ENCODE measurements at places on chromosomes 12 and 14. TPM values are rescaled to one million over a fixed set of nuclear protein-coding genes. Genes with fewer than 3 reads are reported as not detected.
A peak's percentile ranks its signal among the peaks of the same experiment; 100 is the strongest.

The PROX2 gene
- not detected for total RNA-seq

DNA sequence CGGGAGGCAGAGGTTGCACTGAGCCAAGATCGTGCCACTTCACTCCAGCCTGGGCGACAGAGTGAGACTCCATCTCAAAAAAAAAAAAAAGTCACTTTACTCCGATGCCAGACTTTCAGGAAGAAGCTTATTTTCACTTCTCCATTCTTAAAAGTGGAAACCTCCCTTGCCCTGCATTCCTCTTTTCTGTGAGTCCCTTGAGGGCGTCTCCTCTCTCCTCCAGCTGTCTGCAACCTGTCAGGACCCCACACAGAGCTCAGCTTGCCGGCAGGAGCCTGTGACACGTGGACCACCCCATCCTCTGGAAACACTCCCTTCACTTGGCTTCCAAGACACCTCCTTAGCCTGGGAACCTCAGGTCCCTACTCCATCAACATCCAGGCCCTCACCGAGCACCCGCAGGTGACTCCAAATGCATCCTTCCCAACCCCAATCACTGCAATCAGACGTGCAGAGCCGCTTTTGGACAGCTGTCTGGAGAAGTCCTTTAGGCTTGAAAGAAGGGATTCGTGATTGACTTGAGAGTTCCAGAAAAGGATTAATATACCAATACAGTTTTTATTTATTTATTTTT is 34.3 kb downstream of the SLC15A4 start:
- DNase-seq = no peak

DNA sequence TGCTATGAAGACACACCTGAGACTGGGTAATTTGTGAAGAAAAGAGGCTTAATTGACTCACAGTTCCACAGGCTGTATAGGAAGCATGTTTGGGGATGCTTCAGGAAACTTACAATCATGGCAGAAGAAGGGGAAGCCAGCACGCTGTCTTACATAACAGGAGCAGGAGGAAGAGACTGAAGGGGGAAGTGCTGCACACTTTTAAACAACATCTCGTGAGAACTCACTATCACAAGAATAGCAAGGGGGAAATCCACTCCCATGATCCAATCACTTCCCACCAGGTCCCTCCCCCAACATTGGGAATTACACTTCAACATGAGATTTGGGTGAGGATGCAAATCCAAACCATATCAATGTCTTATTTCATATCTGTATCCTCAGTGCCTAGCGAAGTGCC is 307.2 kb downstream of the ATP23 start:
- no peak for DNase-seq

- DNase-seq = no peak
Observed at GRCh38 chr14:52992236-52992870, 41.5 kb upstream of the FERMT2 start.

- DNase-seq = no peak
Observed at GRCh38 chr12:12265571-12266388, 1.1 kb downstream of the LRP6 start.

GRCh38 chr14:96095581-96096476 is 56.7 kb downstream of the C14orf132 start:
- no peak for DNase-seq

GRCh38 chr14:100034961-100035500 is 30.2 kb upstream of the EVL start:
- no peak for DNase-seq

- DNase-seq = no peak
Observed at GRCh38 chr12:107127482-107128430, 34.4 kb upstream of the CRY1 start.

DNA sequence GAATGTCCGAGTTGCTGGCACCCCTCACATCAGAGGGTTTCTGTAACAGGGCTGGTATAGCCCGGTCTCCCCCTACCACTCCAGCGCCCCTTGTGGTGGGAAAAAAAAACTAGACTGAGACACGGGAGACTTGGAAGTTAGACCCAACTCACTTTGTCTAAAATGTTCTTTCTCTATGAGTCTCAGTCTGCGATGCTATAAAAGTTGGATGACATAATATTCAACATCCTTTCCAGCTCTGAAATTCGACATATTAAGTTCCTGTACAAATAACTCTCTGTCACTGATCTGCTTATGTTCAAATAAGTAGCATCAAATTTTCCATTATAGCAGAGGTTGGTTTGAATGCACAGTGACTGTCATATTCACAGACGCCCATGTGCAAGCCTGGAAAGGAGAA is 25.7 kb upstream of the TC2N start:
- DNase-seq = no peak

DNA sequence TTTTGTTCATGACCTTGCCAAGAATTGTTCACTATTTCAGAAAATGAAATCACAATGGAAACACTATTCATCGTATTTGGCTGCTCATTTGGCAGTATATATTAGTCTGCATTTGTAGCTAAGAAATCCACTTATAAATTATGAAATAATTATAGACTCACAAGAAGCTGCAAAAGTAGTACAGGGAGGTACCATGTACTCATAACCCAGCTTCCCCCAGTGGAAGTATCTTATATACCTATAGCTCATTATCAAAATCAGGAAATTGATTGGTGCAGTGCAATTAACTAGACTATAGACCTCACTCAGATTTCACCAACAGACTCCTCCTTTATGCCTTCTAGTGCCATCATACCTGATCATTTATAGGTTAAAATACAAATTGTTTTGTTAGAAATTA is 178.8 kb upstream of the VASH1 start:
- no peak for DNase-seq

The CCDC196 gene
- not detected for total RNA-seq

The RNF212B gene
- total RNA-seq = not detected

DNA sequence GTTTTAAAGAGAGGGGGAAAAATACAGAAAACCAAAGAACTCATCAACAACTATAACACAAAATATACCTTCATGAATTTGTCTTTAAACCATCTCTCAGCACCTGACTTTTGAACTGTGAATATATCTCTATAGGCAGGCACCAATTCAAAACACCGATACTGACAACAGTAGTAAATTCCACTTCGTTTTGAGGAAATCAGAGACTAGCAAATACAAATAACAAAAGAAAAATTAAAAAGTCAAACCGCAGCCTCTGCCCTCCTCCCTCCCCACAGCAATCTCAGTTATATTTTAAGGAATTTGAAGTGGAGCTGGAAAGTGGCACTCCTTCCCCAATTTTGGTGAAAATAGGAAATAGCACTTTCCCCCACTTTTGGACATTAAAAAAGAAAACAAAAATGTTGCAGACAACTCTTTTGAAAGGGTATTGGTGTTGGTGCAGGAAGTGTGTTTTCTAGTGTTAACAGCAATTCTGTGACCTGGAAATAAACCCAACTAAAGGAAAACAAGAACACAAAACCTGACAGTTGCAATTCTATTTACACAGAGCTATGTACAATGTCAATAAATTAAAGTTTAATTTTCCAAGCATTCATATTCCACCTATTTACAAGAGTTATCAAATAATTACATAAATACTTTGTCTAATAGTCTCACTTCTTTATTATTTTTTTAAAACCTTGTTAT is 13.5 kb downstream of the TBX3 start:
- DNase-seq = peak; percentile 33

GRCh38 chr12:20128928-20129327 is 239.4 kb upstream of the PDE3A start:
- DNase-seq = no peak

The GALNT8 gene
- total RNA-seq = 2.9 TPM

DNA sequence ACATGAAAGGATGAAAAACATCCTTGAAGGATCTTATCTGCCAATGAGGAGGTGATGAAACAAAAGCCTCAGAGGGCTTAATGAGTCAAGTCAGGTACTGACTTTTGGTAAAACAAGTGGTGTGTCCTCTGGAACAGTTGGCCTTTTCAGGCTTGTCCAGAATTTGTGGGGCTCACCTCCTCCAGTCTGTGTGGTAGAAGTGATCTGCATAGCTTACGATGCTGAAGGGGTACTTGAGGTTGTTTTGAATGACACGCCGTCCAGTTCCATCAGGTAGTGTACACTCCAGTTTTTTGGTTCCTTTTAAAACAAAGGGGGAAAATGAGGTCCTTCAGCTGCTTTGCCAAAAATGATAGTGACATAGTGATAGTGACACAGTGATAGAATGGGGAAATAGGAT is 17.0 kb downstream of the RTRAF start:
- DNase-seq = no peak

The FGD6 gene
- 20.4 TPM for total RNA-seq

The SIRT4 gene
- total RNA-seq = 2.3 TPM

The CYP46A1 gene
- 2.7 TPM for total RNA-seq

GRCh38 chr12:82807132-82807737 is 120.5 kb downstream of the TMTC2 start:
- no peak for DNase-seq

The IFI27L2 gene
- 16.6 TPM for total RNA-seq

GRCh38 chr14:101195309-101195901 is 291.9 kb upstream of the RTL1 start:
- DNase-seq = no peak

The PSMB11 gene
- not detected for total RNA-seq

GRCh38 chr12:94643606-94644005 is 6.8 kb downstream of the TMCC3 start:
- no peak for DNase-seq

DNA sequence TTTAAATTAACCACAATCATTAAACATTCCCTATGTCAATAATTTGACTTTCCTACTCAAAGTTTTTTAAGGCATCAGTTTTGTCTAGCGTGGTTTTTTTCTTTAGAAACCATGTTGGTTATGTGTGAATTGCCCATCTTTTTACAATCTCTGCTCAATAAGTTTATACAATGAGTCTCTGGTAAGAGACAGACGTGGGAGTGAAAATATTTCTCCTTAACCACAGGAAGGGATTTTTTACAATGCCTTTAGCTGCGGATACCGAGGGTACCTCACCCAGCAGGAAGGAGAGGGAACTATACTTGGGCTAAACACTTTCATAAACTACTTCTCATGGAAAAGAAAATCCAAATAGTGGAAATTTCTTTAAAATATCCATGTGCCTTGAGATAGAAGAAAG is 191.4 kb upstream of the BCL2L14 start:
- no peak for DNase-seq

DNA sequence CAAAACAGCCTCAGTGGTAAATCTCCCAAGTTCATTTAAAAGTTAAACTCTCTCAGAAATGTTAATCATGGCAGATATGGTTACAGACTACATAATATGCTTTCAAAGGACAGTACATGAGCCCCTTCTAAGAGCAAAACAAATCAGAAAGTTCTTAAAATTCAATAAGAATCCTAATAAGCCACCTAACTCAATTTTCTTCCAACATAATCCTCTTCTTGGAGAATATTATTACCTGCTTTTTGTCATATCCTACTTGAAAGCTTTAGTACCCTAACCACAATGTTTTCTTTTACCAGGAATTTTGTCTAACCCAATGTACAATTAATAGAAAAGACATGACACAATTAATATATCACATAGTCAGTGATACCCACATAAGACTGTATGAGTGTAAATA is 236.5 kb upstream of the ATP2B1 start:
- DNase-seq = no peak

- DNase-seq = no peak
Observed at GRCh38 chr14:84272290-84272721, 1257.6 kb upstream of the FLRT2 start.

The ALDH1L2 gene
- total RNA-seq = 27.7 TPM

GRCh38 chr14:56004786-56005185 is 113.4 kb upstream of the PELI2 start:
- DNase-seq = no peak

DNA sequence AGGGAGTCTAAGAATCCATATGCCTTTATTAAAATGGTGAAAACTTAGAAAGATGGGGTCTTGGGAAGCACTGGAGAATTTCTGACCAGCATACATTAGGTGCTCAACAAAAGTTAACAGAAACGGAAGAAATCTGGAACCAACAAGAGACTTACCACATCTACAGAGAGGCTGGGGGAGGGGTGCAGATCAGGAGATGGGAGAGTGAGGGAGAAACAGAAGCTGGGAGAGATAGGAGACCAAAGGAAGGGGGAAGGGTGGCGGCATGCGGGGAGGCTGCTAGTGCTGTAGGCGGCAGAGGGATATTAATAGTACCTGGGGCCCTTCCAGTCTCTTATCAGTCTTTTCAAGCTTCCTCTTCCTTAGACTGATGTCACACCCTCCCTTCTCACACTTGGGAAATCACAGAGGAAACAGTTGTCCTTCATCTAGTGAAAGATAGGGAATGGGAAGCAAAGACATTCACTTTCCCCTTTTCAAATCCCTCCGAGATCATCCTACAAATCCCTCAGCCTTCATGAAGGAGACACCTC is 18.1 kb downstream of the ZBTB39 start:
- DNase-seq = no peak

DNA sequence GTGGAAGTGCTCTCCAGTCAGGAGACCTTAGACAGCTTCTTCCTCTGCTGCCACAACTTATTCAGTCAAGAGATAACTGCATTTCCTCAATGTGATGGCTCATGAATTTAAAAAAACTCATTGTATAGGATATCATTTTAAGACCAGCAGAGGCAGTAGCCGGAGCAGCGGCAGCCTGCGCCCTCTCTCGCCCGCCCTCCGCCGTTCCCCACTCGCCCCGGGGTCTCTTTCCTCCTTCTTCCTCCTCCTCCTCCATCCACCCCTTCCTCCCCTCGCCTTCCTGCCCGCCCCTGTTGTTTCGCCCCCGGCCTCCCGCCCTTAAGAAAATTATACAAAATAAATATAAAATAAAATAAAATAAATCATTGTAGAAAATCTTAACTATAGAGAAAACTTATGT is 687.6 kb downstream of the FLRT2 start:
- DNase-seq = no peak

The ADIPOR2 gene
- total RNA-seq = 50.5 TPM

GRCh38 chr14:31207755-31208545 is at the start of gene HECTD1:
Gene HECTD1 (minus strand): TSS chr14:31207793. CDS start chr14:31205936, 1,857 bp downstream.
- peak; percentile 74 for DNase-seq

The ACRBP gene
- total RNA-seq = 1.1 TPM

DNA sequence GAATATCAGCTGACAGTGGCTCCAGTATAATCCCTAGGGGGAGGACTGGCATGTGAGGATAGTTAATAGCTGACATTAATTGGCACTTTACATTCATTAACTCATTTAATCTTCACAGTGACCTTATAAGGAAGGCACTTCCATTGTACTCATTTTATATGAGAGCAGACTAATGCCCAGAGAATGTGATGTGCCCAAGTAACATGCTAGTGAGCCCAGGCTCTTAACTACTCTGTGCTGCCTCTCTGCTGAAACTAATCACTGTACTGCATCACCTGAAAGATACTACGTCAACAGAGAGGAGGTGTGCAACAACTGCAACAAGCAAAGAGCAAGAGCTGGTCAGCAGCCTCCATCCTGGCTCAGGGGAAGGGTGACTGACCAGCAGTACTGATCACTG is 40.1 kb downstream of the GALNT4 start:
- DNase-seq = no peak

The MVK gene
- 10.5 TPM for total RNA-seq

GRCh38 chr12:12228402-12228801 is 38.4 kb downstream of the LRP6 start:
- no peak for DNase-seq
